ENCODE measurements at places on chromosomes 5 and 9.

- DNase-seq = no peak
Measured at GRCh38 chr9:76004526-76004925, 114.1 kb downstream of the PCSK5 start.

- DNase-seq = no peak
Measured at GRCh38 chr5:59460368-59461153, 433.0 kb downstream of the PDE4D start.

GRCh38 chr9:135336722-135337527 lies 142.7 kb upstream of the PPP1R26 start:
- DNase-seq = no peak

- no peak for DNase-seq
Measured at GRCh38 chr9:125513668-125514413, 193.2 kb downstream of the MAPKAP1 start.

DNA sequence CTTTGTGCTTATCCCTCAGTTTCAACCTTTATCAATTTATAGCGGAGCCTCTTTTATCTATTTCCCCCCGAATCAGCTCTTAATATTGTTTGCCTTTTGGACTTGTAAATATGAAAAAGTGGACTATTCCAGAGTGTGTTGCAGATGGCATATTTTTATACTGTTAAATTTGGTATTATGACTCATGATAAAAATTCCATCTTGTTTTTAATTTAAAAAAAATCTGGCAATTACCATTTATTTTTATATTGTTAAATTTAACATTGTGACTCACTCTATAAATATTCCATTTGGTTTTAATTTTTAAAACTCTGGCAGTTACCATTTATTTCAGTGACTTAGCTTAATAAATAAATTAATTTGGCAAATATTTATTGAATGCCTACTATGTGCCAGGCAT lies 37.5 kb downstream of the RBM27 start:
- no peak for DNase-seq

GRCh38 chr9:127045148-127045547 lies 77.3 kb downstream of the ANGPTL2 start:
- DNase-seq = no peak

DNA sequence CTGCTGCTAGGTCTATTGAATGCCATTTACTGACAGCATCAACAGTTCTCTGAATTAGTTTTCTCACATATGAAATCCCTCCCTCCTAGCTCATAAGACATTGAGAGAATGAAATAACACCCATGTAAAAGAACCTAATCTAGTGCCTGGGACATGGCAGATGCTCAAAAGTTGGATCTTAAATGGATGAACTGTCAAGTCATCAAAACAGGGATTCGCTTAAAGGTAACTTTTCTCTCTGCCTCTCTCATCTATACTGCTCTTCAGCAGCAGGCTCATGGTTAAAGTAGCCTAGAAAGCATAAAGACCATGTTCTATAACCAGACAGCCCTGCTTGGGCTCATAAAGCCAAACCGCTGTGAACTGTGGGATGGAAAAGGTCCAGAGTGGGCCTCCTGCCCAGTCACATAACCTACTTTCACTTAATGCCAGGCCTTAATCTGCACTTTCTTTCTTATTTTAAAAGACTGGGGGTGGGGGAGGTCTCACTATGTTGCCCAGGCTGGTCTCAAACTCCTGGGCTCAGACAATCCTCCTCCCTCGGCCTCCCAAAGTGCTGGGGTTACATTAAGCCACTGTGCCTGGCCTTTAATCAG lies 3.7 kb downstream of the TMEM245 start:
- DNase-seq = no peak

DNA sequence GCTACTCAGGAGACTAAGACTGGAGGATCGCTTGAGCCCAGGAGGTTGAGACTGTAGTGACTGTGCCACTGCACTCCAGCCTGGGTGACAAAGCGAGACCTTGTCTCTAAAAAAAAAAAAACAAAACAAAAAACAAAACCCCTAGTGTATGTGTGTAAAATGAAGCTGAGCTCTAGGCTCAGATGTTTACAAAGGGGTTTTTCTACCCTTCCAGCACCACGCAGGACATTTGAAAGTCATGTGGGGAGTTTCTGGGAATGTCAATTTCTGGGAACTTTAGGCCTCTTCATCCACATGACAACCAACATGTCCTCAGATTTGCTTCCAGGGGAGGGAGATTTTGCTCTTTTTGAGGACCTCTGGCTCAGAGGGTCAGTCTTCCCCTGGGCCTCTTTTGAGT lies 42.4 kb upstream of the AIF1L start:
- DNase-seq = no peak

DNA sequence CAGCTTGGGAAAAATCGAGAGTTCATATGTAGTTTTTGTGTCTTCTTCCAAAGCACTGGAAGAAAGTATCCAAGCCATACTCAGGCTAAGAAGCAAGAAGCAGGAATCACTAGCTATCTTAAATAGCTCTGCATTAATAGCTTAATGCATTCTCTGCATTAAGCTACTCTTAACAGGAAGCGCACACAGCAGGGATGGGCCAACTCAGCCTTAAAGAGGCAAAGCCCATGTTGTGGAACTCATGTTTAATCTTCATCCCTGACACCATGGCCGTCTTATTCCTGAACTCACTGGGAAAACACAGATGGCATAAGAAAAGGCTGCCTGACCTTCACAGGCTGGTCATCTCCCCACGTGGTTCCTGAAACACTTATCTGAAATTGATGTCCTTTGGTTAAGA lies 18.7 kb upstream of the ICE1 start:
- no peak for DNase-seq

DNA sequence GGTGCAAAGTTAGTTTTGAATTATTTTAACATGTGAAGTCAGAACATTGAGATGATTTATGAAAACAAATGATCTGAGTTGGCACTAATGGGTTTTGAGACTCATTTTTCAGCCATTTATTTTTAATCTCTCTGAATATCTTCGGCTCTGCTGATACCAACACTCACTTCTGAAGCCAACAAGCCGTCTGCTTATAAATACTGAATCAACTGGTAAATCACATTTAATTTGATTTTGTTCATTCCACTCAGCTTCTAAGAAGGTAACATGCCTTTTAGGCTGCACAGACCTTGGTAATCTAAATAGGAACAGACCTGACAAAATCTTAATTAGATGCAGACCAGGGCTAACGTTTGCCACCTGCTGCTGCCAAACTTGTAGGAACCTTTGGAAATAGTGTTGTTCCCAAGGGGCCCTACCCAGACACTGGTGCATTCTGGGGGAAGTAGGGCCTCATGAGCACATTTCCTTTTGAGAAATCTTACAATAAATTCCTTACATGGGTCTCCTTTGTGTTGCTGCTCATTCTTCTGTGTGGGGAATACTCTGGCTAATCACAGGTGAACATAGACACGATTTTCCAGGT lies 182.2 kb downstream of the KCTD16 start:
- DNase-seq = no peak

DNA sequence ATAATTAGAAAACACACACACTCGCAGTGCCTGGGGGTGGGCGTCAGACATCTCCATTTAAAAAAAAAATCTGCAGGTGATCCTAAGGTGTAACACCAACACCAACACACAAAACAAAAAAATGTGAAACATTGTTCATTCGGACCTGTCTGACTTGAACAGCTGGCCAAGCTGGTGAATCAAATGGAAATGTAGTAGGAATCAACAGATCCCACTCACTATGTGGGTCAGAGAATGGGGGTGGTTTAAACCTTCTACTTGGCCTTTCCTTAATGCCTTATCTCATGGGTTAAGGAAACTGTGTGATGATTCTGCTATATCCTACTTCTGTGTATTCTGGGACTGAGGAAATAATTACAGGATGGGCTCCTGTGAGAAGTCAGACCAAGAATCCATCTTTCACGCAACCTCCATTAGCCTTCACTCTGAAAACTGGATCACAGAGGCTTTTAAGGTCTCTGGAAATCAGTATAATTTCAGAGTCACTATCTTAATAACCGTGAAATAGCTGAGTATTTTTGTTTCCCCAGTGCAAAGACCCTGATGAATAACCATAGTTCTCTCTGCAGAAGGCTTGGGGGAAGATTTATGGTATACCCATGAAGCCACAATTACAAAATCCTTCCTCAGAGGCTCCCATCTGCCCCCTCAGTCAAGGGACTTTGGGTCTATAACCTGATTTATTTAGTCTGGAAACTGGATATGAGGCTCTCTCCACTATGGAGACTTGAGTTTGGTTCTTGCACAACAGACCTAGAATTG lies 17.2 kb upstream of the MCCC2 start:
- no peak for DNase-seq

DNA sequence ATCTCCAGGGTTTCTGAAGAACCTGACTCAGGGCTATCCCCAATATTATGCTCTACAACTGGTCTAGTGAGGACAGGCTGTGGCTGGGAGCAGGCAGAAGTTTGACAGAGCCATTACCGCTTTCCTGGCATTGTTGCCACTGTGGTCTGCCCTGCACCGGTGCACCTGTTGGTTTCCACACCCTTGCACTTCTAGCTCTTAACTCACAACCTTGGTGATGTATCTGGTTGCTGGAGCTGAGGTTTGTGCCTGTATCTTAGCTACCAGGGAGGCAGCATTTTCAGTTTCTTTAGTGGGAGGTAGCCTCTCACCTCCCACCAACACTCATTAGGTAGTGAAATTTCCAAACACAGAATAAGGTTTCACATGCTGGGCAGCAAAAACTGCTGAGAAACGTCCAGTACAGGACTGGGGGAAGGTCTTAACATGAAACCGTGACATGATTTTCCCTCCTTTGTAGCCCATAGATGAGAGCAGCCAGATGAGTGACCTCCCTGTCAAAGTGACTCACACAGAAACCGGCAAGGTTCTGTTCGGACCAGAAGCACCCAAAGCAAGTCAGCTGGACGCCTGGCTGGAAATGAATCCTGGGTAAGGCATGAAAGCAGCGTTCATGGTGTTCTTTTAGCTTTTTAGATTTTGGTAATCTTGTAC lies 57.7 kb downstream of the SMARCA2 start:
- no peak for DNase-seq

DNA sequence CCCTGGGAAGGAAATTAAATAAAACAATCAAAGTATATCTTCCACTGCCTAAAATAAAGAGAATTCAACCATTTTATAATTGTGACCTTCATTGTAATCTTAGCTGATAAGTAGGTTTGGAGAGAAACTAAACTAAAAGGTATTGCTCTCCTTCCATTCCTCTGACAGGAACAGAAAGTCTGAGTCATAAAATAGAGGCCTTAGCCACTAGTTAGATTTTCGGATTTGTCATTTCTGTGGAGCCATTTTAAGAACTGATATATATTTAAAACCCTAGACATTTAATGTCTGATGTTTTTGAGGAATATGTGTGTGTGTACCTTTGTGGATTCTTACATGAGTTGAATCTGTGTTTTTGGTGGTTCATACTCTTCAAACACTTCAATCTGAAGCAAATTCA lies 11.8 kb upstream of the TMC1 start:
- no peak for DNase-seq

DNA sequence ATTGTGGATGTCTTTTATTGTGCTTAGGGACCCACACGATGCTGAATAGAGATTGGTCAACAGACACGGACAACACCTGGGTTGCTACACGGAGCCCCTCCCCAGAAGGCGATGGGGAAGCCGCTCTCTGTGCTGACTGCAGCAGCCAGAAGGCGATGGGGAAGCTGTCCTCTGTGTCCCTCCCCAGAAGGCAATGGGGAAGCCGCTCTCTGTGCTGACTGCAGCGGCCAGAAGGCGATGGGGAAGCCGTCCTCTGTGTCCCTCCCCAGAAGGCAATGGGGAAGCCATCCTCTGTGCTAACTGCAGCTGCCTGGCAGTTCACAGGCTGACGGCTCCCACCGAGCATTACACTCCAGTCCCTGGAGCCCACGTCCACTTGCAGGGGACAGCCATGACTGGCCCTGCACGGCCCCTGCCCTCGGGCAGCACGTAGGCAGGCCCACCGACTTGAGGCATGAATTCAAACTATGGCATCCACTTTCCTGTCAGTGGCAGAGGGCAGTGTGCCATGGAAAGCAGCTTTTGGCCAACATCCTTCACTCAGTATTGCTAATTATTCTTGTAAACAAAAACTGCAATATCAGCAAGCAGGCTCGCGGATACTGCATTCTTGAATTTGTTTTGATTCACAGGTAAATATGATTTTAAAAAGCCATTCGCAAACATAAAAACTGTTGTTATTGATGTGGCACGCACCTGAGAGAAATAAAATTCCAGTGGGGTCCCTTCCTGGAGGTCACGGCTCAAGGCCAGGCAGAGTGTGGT lies 48.1 kb upstream of the CLPTM1L start:
- no peak for DNase-seq

GRCh38 chr9:115369322-115369957 lies 251.5 kb upstream of the TNC start:
- no peak for DNase-seq

DNA sequence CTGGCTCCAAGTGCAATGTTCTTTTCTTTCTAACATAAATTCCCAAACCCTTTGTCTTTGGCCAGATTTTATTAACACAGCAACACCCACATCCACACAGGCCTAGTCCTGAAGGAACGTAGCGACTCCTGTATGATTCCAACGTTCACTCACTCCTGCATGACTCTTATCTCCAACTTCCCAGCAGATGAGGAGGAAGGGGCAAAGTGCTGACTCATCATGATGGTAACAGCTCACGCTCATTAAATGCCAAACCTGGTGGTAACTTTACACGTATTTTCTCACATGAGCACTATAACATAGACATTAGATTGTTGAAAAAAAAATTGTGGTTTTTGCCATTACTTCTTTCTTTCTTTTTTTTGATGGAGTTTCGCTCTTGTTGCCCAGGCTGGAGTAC lies 1349.5 kb downstream of the EFNA5 start:
- DNase-seq = no peak

Measured in neural crest cell (in vitro differentiated cells).